Coronary artery (tissue), 2 donors: ENCODE measurements at places on chromosomes 1 and 21.
A peak's percentile ranks its signal among the peaks of the same experiment; 100 is the strongest.

GRCh38 chr1:28426831-28427230 is 57.3 kb downstream of the PHACTR4 start:
- DNase-seq: no peak

DNA sequence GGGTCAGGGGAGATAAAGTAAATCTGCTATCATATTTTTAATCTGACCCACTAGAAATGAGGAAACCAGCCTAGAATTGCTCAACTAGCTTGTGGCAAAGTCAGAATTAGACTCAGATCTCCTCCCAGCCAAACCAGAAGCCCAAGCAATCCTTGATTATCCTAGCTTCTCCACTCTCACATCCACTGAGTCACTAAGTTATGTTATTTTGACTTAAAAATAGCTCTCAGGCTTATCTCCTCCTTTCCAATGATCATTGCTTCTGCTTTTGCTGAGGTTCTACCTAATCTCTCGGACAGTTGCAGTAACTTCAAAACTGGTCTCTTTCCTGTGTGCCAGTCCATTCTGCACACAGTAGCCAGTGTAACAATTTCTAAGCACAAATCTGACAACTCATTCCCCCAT is 22.9 kb downstream of the OVAAL start:
- no peak for DNase-seq

DNA sequence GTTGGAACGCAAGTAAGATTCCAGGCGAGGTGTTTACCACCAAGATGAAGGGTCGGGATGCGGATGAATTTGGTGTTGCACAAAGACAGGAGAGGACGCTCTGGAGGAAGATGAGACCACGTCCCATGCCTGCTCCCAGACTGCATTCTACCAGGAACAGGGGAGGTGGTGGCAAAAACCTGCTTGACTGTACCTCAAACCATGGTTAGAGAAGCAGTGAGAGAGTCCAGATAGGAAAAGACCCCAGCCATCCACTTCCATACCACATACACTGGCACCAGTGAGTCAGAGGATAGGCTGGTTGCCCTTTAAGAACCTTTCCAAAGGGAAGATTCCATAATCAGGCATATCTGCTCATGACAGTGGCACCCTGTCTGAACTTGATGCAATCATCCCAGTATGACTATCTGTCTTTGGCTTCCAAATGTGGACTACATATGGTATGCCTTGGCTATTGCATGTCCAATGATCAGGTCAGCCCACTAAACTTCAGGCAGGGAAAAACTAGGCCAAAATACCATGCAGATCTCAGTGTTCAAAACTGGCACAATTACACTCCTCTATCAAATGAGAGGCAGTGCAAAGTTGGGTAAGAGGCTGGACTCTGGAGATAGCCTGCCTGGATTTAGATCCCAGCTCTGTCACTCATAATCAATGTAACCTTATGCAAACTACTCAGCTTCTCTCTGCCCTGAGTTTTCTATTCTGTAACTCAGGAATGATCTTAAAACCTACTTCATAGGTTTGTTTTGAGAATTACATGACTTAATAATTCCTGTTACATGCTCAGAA is 20.6 kb downstream of the NPR1 start:
- no peak for DNase-seq

GRCh38 chr1:61426885-61427284 is 298.1 kb downstream of the TM2D1 start:
- DNase-seq: no peak

DNA sequence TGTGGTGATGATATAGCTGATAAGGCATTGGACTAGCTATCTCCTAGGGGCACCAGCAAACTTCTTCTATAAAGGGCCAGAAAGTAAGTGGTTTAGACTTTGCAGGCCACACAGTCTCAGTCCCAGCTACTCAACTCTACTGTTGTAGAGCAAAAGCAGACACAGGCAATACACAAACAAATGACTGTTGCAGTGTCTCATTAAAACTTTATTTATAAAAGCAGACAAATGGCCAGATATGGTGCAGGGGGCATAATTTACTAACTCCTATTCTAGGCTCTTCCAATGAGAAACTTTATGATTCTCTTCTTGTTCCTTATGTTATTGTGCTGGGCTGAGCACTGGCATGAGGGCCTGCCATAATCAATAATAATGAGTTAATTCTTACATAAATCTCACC is 176.8 kb upstream of the POU3F1 start:
- DNase-seq: no peak

- DNase-seq: peak; percentile 19
Observed at GRCh38 chr1:17877896-17878295, 122.8 kb downstream of the ACTL8 start.
